ENCODE measurements at places on chromosomes 11 and 22. TPM values are rescaled to one million over a fixed set of nuclear protein-coding genes. Genes with fewer than 3 reads are reported as not detected.

The TUT1 gene
- 17.6 TPM for total RNA-seq

The RNF141 gene
- 24.2 TPM for total RNA-seq

The MS4A4A gene
- not detected for total RNA-seq

GRCh38 chr22:19405133-19405532 lies 26.4 kb downstream of the HIRA start:
- DNase-seq: no peak

The VPREB1 gene
- total RNA-seq: not detected

- DNase-seq: peak; percentile 81
These were observed 1.6 kb downstream of the CD59 start for GRCh38 chr11:33734441-33735270.

- DNase-seq: peak; percentile 17
These were observed 403.2 kb upstream of the DDI1 start for GRCh38 chr11:103633068-103633788.
